ENCODE measurements at places on chromosomes 5 and 9. TPM values are rescaled to one million over a fixed set of nuclear protein-coding genes. Genes with fewer than 3 reads are reported as not detected.

- DNase-seq: no peak
Observed at GRCh38 chr9:134993996-134994720, 76.4 kb upstream of the FCN1 start.

DNA sequence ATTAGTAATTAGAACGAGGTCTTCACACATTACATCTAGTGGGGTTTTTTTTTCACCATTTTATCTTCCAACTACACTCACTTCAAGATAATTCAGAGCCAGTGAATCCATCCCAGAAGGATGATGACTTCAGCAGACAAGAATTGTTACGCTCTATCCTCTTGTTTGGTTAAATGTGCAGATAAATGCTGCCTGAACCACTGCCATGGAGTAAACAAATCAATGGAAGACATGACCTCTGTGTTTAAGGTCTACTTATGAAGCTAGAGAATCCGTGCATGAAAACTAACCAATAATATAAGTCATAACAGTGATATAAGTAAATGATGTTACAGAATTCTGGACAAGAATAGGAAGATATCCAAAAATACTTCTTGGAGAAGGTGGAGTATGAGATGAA, 602.6 kb downstream of the TLR4 start:
- DNase-seq: no peak

DNA sequence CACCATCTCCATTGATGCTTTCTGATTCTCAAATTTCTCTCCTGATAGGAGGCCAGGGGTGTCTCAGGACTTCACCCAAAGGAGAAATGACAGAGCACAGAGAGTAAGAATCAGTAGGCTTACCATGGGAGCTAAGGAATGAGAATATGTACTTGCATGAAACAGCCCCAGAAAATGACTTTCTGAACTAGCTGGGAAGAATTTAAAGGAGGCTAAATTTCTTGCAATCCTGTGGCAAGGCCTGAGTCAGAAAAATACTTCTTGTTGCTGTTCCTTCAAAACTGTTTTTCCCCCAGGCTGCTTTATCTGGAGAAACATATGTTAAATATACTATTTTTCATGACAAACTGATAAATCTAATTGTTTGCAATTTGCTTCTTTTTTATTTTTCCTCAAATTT, 53.4 kb upstream of the FBXL7 start:
- peak; percentile 33 for DNase-seq

Gene PCDHGA9
- total RNA-seq: 3.9 TPM

Gene FAM200C
- 6.7 TPM for total RNA-seq

Gene IL5
- not detected for total RNA-seq

Gene DAB2IP
- total RNA-seq: 5.6 TPM
